Skeletal muscle cell (primary cell): ENCODE measurements at places on chromosomes 2 and 18.
A peak's percentile ranks its signal among the peaks of the same experiment; 100 is the strongest.

- no peak for DNase-seq
Measured at GRCh38 chr2:99933894-99934650, 208.3 kb downstream of the AFF3 start.

- DNase-seq: no peak
Measured at GRCh38 chr2:179677077-179677688, 184.2 kb downstream of the ZNF385B start.

- no peak for DNase-seq
Measured at GRCh38 chr18:21316296-21316695, 74.3 kb downstream of the GREB1L start.

DNA sequence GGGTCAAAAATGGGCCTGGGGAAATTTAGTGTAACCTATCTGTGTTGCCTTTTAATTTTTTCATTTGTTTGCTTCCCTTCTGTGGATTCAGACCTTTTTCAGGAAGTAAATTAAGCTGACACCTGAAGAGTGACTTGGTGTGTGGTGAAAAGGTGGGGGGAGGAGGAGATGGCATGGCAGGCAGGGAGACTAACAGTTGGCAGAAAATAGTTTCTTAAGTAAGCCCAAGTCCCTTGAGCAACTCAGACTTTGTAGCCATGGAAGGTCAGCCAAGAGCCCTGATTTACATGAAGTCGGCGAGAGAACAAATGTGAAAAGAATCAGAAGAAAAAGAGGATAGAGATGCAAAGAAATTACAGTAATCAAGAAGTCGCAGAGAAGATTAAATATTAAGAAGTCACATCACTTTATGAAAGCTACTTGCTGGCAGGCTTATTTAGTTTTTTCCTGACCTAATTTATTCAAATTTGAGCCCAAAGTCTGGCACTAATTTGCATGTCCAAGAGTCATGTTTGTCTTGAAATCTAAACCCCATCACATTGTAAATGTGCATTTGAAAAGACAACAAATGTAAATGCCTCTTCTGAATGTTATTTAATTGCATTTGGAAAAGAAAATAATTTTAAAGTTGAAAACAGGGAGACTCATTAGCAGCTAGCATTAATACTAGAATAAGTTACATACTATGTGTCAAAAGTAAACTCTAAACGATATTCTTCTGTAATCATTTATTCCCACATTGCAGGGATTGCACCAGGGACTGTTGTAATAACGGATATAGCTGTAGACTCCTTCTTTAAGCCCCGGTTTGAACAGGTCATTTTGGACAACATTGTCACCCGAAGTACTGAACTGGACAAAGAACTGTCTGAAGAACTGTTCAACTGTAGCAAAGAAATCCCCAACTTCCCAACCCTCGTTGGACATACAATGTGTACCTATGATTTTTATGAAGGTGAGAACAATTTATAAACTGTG, 19.3 kb downstream of the UPP2 start:
- DNase-seq: no peak

GRCh38 chr2:132415915-132416722, 486 bp upstream of the GPR39 start:
- DNase-seq: peak; percentile 95

GRCh38 chr18:7467708-7468466, 99.2 kb upstream of the PTPRM start:
- DNase-seq: no peak

GRCh38 chr18:58168993-58169392, 125.0 kb downstream of the NEDD4L start:
- no peak for DNase-seq
